Effector CD8-positive, alpha-beta T cell (primary cell): ENCODE measurements at places on chromosomes 1 and 21.

- no peak for DNase-seq
Measured at GRCh38 chr1:17212009-17212408, 7.1 kb downstream of the PADI1 start.

- no peak for DNase-seq
Measured at GRCh38 chr1:10908266-10908665, 104.2 kb upstream of the TARDBP start.

- no peak for DNase-seq
Measured at GRCh38 chr1:206891412-206891811, 5.8 kb upstream of the IL24 start.

DNA sequence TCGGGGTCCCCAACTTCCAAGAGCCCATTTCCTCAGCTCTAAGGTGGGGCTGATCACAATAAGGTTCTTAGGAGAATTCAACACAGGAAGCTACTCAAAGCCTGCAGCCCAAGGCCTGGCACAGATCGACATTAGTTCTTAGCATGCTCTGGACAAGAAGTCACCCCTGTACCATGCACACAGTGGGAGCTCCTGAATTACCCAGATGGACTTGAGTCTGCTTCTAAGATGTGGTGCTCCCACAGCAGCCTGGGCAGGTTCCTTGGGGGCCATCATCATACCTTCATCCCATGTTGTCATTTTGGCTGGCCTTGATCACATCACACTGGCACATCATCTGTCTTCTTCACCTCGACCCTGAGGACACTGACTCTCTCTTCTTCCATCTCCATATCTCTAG is 153.3 kb upstream of the VAMP3 start:
- no peak for DNase-seq

DNA sequence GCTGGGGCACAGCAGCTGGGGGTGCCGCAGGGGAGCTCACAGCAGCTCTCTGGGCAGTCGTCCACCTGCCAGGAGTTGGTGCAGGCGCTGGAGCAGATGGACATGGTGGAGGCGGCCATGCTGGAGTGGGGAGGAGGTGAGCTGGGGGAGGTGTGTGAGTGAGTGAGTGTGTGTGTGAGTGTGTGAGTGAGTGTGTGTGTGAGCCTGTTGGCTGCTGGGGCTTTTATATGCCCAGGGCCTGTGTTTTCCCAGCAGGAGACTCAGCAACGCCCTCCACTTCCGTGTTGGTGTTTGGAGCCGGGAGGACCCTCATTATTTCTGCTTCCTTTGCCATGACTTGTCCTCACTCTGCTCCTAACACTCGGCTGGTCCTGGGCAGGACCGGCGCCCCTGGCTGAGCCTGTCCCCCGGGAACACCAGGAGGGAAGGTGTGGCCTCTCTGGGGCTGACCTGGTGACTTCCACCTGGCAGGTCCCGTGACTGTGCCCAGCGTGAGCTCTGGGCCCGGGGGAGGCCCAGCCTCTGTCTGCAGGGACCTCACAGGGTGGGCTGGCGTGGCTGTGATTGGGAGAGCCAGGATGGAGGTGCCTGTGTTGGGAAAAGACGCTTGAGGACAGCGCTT is at the start of gene KRTAP10-2:
Gene KRTAP10-2 (minus strand): TSS at position 166 of the 622 bp plus-strand sequence. CDS start 47 bp downstream, at position 119.
- DNase-seq, result no peak

- no peak for DNase-seq
Measured at GRCh38 chr21:27739187-27739586, 772.3 kb upstream of the ADAMTS5 start.

GRCh38 chr1:150764617-150765101 is 919 bp downstream of the CTSS start:
- DNase-seq, result no peak

GRCh38 chr1:4674676-4675075 is 20.3 kb downstream of the AJAP1 start:
- DNase-seq, result no peak

GRCh38 chr21:45713613-45714012 is 70.1 kb downstream of the PCBP3 start:
- DNase-seq, result no peak

DNA sequence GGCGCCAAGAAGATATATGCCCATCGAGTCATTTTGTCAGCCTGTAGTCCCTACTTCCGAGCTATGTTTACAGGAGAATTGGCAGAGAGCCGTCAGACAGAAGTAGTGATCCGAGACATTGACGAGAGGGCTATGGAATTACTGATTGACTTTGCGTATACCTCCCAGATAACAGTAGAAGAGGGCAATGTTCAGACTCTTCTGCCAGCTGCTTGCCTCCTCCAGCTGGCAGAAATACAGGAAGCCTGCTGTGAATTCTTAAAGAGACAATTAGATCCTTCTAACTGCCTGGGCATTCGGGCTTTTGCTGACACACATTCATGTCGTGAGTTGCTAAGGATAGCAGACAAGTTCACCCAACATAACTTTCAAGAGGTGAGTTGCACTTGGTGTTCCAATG is 19.1 kb downstream of the KLHL20 start:
- no peak for DNase-seq

- no peak for DNase-seq
Measured at GRCh38 chr1:160646180-160646579, 664 bp downstream of the SLAMF1 start.

DNA sequence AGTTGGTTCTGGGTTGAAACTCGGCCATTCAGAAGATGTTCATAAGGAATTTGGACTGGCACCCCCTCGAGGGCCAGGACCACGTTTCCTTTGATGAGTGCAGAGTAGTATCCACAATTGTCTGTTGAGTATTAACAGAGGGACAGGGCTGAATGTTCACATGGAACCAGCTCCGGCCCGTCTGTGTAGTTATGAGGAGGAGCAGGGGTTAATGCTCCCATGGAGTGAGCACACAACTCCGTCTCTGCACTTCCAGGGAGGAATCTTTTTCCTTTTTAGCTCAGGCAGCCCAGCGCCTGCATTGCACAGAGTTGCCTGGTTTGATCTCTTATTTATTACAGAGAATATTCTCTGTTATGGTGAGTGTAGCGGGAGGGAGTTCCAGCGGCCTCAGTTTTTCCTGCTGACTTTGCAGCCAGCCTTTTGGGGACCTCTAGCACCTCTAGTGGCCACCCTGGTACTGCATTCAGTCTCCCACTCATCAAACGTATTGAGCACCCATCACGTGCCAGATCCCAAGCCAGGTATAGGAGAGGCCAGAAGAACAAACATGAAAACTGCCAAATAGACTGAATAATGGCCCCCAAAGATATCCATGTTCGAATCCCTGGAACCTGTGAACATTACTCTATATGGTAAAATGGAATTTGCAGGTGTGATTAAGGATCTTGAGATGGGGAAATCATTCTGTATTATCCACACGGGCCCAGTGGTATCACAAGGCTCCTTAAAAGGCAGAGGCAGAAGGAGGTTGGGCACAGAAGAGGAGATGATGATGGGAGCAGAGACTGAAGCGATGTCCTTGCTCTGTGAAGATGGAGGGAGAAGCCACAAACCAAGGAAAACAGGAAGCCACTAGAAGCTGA is 167.7 kb upstream of the CSF3R start:
- DNase-seq, result peak; percentile 19

GRCh38 chr1:1891349-1892078 is 627 bp upstream of the GNB1 start:
- DNase-seq, result peak; percentile 82

- DNase-seq, result no peak
Measured at GRCh38 chr1:188723332-188724020, 1754.2 kb downstream of the BRINP3 start.

DNA sequence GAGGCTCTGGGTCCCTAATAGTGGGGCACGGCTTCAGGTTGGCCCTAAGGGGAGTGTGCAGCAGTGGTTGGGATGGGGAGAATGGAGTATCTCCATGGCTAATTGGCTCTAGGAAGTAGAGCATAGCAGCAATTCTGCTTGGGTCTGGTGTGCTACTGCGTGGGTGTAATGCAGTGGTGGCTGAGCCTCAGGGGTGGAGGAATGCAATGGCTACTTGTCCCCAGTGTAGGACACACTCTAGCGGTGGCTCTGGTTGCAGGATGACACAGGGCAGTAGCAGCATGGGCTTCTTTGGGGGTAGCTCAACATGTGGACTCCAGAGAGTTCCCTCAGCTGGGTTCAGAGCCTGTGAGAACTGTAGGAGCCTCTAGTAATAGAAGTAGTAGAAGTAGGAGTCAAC is 91.2 kb upstream of the FAM78B start:
- no peak for DNase-seq

- DNase-seq, result no peak
Measured at GRCh38 chr1:201652181-201652580, 113.3 kb downstream of the NAV1 start.

- DNase-seq, result no peak
Measured at GRCh38 chr1:200351826-200352549, 57.8 kb downstream of the ZNF281 start.

- no peak for DNase-seq
Measured at GRCh38 chr1:116943438-116943837, 33.7 kb downstream of the PTGFRN start.

GRCh38 chr1:231494439-231495110 is 33.9 kb upstream of the TSNAX start:
- no peak for DNase-seq

DNA sequence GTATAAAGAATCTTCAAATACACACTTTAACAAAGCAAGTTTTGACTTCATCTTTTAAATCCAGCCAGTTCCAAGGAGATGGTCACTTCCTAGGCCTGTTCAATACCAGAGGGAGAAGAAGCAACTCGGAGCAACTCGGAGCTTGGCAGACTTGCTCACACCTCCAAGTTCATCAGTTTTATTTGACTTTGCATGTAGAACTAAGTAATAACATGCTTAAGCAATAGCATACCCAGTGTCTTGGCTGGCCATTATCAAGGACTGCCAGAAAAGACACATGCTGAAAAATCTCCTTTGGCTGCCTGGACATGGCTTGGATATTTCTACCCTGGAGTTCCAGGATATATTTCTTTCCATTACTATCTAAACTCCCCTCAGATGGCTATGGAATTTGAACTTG is 52.6 kb downstream of the GNG12 start:
- DNase-seq, result no peak

GRCh38 chr1:225928186-225929175 is 4.4 kb upstream of the PYCR2 start:
- no peak for DNase-seq

- no peak for DNase-seq
Measured at GRCh38 chr21:35349376-35350080, 300.4 kb upstream of the RUNX1 start.

DNA sequence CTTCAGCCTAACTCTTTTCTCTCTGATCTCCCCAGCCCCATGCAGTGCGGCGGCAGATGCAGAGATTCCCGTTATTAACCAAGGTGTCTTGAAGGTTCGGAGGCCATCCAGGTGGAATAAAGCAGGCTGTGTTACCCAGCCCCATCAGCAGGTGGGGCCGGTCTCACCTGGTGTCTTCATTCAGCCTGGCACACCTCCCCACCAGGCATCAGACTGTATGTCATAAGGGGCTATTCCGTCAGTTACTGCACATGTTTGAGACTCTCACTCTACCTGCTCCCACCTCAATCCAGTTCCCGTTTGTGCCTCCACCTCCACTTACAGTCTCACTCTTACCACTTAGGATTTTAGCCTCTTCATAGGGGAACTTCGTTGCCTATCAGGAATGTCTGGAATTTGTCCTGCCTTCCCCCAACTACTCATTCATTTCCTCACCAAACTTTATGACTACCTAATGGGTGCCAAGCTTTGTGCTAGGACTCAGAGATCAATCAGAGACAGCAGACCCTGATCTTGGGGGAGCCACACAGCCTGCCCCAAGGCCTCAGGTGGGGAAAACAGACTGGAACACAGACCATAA is 170.2 kb downstream of the PLPP3 start:
- DNase-seq, result no peak

GRCh38 chr1:178534137-178534868 is 21.4 kb downstream of the TEX35 start:
- no peak for DNase-seq

GRCh38 chr1:106798991-106799390 is 257.5 kb upstream of the PRMT6 start:
- DNase-seq, result no peak

GRCh38 chr21:42591170-42591869 is 62.1 kb upstream of the PDE9A start:
- no peak for DNase-seq

GRCh38 chr1:31476891-31477846 is 64.2 kb downstream of the SERINC2 start:
- no peak for DNase-seq

DNA sequence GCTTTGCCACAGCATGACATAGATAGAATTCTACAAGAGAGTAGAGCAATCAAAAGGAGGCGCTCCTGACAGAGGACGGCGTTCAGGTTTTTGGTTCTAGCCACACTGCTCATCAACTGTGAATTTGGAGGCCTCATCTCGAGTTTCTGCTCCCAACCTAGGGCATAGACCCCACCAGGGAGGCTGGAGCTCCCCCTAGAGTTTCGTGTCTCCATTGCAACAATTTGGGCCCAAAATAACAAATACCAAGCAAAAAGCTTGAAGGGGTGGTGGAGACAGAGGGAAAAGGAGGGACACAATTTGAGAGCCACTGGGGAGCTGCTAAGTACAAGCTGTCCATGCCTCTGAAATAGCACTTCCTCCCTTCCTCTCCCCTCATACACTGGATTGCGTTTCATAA is 297.0 kb downstream of the GPATCH2 start:
- DNase-seq, result no peak

- DNase-seq, result no peak
Measured at GRCh38 chr21:28437061-28437460, 555.6 kb downstream of the LTN1 start.

DNA sequence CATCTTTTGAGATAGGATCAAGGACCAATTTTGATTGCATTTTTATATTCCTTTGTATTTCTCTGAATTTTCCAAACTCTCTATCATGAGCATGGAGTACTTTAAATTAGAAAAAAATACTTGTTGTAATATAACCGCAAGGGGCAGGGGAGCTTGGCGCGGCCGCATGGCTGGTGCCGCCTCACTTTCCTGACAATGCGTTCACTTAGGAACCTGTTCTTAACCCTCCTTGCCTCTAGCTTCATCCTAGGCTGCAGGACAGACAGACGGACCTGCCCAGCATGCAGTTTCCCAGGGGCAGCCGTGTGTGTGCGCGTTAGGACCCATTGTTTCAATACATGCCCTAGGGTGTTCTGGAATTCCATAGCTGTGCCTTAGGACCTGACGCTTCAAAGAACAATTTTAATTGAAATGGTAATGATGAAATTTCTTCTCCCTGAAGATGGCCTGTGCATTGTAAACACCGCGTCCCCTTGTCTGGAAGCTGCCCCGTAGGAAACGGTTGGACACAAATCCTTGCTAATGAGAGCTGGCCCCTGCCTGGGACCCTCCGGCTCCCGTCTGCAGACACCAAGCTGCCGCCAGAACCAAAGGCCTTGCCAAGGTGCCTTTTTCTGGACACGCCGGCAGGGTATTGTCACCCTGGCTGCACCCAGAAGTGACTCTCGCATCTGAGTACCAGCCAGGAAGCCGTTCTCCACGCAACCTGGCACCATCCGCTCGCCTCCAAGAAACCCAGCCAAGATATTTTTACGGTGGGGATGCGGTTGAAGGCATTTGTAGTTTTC is 466.4 kb downstream of the NPHP4 start:
- no peak for DNase-seq

- no peak for DNase-seq
Measured at GRCh38 chr21:17901458-17902079, 82.4 kb upstream of the C21orf91 start.

- peak; percentile 55 for DNase-seq
Measured at GRCh38 chr1:9181176-9181906, 52.4 kb upstream of the GPR157 start.

GRCh38 chr1:3460672-3461131 is 6.2 kb downstream of the ARHGEF16 start:
- no peak for DNase-seq
